ENCODE measurements at places on chromosomes 16 and 17. TPM values are rescaled to one million over a fixed set of nuclear protein-coding genes. Genes with fewer than 3 reads are reported as not detected.
A peak's percentile ranks its signal among the peaks of the same experiment; 100 is the strongest.

ABCC1 gene
- total RNA-seq: 95.3 TPM

USP22 gene
- 146 TPM for total RNA-seq

DNA sequence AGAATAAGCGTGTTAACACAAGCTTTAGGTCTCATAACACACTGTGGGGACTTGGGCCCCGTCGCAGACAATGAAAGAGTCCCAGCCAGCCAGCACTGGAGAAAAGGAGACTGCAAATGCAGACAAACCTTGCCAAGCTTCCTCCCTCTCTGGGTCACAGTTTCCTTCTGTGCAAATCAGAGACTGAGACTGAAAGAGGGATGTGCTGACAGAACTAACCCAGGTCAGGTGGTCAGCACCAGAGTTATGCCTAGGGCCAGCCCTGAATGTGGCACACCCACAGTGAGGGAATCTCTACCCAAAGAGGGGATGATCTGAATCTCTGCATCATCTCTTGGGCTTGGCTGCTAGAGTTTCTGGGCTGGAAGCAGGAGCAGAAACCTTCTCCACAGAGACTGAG lies 282.3 kb upstream of the CCL2 start:
- no peak for DNase-seq

CCL16 gene
- total RNA-seq: not detected

DNA sequence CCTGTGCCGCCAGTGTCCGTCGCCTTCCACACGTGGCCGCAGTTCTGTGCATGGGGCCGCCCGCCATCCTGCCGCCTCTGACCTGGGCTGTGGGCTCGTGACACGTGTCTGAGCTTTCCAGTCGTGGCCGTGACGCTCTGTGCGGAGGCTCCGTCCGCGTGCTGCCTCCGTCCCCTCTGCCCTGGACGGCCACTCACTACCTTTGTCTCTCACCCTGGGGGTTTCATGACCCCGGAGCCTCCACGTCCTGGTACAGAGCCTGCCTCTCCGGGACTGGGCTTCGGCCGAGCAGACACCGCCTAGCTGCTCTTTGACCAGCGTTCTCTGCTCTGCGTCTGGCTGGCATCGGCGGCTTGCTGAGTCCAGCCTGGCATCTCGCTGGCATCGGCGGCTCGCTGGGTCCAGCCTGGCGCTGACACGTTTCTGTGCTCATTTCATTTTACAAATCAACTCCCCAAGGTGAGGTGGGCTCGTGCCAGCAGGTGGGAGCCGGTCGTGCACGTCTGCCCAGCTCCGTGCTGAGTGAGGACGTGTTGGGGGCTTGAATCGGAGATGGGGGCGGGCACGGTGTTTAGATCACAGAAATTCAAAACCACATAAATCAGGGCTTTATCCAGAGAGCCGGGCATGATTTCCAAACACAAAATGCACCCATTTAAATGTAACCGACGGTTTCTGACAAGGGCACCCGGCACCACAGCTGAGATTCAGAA lies 44.3 kb upstream of the GNG13 start:
- no peak for DNase-seq

PGP gene
- total RNA-seq: 12.0 TPM

- DNase-seq: no peak
Measured at GRCh38 chr17:70945386-70945785, 776.1 kb downstream of the KCNJ2 start.

DNA sequence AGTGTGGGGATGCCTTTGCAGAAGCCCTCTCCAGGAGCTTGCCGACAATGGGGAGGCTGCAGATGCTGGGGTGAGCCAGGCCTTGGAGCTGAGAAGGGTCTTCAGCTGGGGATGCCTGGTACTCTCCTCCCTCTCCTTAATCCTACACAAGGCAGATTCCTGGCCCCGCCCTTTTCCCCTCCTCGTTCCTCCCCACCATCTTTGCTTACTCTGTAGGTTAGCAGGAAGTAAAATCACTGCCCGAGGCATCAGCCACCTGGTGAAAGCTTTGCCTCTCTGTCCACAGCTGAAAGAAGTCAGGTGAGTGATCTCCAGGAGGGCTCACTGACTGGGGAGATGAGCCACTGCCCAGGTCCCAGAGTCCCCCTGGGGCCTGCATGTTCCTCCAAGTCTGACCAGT lies 38.7 kb downstream of the NLRC5 start:
- DNase-seq: peak; percentile 26

- no peak for DNase-seq
Measured at GRCh38 chr16:3735541-3735940, 18.2 kb upstream of the TRAP1 start.

TPSD1 gene
- not detected for total RNA-seq

TEKT5 gene
- total RNA-seq: not detected

- DNase-seq: no peak
Measured at GRCh38 chr17:17114592-17115225, 72.5 kb downstream of the MPRIP start.

DNA sequence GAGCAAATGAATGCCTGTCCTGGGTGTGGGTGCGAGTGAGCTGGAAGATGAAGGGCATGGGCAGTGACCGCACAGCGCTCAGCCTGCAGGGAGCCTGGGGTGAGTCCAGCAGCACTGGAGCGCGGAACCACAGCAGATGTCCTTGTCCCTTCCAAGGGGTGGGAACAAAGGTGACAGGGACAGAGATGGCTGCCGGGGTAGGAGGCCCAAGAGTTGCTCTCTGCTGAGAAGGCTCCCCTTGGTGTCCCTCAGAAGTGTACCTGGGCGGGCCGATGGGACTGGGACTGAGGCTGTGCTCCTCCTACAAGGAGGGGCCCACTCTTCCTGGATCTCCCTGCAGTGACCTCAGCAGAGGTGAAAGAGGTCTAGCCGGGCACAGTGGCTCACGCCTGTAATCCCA lies 7.6 kb upstream of the PGAP6 start:
- DNase-seq: no peak

GRCh38 chr17:74729866-74730265 lies 7.2 kb upstream of the RAB37 start:
- no peak for DNase-seq

GRCh38 chr16:86854058-86854621 lies 275.8 kb downstream of the FOXL1 start:
- DNase-seq: no peak

GRCh38 chr17:39867084-39867879 lies 720 bp upstream of the ZPBP2 start:
- DNase-seq: no peak

DNA sequence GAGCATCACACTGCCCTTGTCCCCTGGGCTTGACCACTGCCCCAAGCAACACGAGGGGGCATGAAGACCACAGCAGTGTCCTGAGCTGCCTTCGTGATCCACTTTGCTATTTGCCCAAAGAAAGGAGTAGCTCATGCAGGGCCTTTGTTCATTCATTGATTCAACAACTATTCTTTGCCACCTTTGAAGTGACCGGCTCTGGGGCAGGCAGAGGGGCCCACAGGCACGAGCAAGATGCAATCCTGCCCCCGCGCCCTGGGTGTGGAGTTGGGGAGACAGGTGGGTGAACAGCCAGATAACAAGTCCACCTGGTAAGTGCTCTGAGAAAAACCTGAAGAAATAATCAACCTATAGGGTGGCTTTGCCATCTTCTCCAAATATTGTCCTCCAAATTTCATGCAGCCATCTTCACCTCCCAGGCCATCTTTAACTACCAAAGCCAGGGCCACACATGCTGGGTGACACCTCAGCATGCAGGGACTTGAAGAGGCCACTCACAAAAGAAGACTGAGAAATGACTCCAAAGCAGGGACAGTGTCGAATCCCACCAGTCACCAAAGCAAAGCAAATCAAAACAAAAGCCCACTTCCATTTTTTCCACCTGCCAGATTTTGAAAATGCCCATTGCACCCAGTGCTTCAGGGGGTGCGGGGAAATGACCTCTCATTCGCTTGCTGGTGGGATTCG lies 18.2 kb upstream of the RBFOX3 start:
- DNase-seq: no peak

HP gene
- not detected for total RNA-seq

PRKCB gene
- total RNA-seq: not detected

TRIM47 gene
- 25.7 TPM for total RNA-seq

- DNase-seq: peak; percentile 98
Measured at GRCh38 chr17:41655611-41656111, 31.3 kb upstream of the KRT17 start.

- DNase-seq: peak; percentile 62
Measured at GRCh38 chr16:70267516-70267915, 15.8 kb upstream of the EXOSC6 start.

ICAM2 gene
- not detected for total RNA-seq

DNA sequence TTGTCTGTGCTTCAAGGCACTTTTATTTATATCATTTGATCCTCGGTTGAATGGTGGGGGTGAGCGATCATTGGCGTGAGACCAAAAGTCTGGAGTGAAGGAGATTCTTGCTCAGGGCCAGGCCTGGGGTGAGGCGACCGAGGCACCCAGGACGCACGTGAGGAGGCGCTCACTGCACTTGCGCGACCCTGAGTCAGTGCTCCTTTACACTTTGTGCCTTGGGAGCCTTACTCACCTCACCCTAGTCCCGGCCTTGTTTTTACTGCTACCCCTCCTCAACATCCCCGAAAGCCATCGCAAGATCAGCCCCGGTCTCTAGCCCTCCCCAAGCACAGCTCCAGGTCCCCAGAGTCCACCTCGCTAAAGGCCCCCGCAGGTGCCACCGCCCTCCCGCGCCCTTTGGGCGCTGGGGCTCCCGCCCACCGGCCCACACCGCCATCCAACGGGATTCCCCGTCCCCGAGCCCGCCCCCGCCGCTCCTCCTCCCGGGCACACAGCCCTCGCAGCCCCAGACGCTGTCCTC lies 496 bp downstream of the EZH1 start:
- peak; percentile 64 for DNase-seq

- no peak for DNase-seq
Measured at GRCh38 chr17:66146394-66146793, 45.5 kb downstream of the CEP112 start.

COPZ2 gene
- not detected for total RNA-seq

PRAC1 gene
- total RNA-seq: not detected

DNA sequence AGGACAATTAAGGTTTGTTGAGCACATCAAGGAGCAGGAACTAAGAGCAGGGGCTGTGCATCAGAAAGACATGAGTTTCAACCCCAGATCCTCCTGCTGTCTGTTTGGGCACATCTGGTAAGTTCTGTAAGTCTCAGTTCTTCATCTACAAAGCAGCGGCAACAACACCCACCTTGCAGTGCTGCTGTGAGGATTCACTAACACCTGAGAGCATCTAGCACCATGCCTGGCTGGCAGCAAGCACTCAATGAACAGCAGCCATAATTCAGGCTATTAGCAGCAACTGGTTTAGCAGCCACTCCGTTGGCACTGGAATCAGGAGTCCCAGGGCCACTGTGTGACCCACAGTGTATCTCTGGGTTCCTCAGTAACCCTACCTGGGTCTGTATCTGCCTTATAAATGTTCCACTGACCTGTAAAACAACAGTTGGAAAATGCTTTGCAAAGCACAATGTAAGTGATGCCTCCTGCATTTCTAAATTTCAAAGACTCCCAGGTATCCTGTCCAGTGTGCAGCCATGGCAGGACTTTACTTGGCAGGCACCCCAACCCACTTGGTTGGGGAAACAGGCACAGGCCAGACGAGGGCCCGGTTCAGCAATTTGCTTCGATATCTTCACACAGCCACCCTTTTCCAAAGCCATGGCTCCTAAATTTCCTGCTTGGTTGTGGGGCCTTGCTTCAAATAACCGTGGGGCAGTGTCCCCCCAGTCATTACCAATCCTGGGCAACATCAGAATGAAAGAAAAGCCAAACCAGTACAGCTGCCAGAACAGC lies 4.2 kb downstream of the ST3GAL2 start:
- DNase-seq: no peak

- DNase-seq: peak; percentile 51
Measured at GRCh38 chr16:383326-384051, 1.7 kb upstream of the PGAP6 start.

- DNase-seq: no peak
Measured at GRCh38 chr16:26765087-26765486, 301.6 kb upstream of the C16orf82 start.

PRR15L gene
- not detected for total RNA-seq

TRIM72 gene
- total RNA-seq: not detected
